ENCODE measurements at places on chromosomes 13 and 19. TPM values are rescaled to one million over a fixed set of nuclear protein-coding genes. Genes with fewer than 3 reads are reported as not detected.
A peak's percentile ranks its signal among the peaks of the same experiment; 100 is the strongest.

Gene ZNF792
- 5.8 TPM for total RNA-seq

Gene LMO7
- total RNA-seq, result 83.6 TPM

Gene ADGRE3
- not detected for total RNA-seq

Gene ZNF628
- 24.2 TPM for total RNA-seq

Gene LAIR1
- not detected for total RNA-seq

Gene UNC13A
- total RNA-seq, result not detected

Gene MADCAM1
- total RNA-seq, result 0.17 TPM

Gene COL5A3
- total RNA-seq, result 0.12 TPM

Gene SIGLEC12
- not detected for total RNA-seq

DNA sequence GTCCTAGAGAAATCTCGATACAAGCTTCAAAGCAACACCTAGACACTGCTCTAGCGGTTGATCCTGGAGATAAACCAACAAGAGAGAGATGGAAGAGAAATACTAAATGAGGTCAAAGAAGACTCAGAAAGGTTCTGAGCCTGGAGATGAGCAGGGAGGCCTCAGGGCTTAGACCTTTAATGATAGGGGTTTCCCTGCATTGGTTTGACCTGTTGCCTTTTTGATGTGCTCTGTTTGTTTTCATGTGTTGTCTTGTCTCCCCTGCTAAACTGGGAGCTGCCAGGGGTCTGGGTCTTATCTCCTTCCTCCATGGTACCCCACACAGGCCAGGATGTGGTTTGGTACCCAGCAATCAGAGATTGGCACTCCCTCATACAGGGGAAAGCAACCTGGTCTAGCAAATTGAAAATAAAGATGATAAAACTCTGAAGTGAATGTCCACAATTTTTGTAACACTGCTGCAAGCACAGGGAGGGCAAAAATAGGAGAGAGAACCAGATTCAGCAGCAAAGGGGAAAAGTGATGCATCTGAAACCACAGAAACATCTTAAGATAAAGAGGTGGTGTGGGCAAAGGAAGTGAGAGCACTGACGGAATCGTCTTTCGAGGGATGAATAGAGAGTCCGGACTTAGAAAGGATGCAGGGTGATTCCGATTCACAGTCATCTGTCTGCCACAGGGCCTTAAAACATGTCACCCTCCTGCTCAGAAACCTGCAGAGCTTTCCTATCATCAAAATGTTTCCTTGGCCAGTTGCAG lies 3.5 kb downstream of the FFAR2 start:
- DNase-seq, result no peak

DNA sequence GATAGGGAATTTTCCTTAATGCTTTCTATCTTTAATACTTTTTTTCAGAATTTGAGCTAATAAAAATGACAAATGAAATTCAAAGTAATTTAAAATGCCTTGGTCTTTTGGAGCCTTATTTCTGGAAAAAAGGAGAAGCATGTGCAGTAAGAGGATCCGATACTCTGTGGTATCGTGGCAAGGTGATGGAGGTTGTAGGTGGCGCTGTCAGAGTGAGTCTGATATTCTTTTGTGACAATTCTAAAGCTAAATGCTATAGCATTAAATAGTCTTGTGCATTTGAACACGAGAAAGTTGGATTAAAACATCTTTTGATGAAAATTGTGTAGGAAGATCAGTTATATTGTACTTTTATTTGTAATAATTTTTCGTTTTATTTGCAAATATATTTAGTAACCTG lies 95.0 kb downstream of the RNF17 start:
- DNase-seq, result no peak

DNA sequence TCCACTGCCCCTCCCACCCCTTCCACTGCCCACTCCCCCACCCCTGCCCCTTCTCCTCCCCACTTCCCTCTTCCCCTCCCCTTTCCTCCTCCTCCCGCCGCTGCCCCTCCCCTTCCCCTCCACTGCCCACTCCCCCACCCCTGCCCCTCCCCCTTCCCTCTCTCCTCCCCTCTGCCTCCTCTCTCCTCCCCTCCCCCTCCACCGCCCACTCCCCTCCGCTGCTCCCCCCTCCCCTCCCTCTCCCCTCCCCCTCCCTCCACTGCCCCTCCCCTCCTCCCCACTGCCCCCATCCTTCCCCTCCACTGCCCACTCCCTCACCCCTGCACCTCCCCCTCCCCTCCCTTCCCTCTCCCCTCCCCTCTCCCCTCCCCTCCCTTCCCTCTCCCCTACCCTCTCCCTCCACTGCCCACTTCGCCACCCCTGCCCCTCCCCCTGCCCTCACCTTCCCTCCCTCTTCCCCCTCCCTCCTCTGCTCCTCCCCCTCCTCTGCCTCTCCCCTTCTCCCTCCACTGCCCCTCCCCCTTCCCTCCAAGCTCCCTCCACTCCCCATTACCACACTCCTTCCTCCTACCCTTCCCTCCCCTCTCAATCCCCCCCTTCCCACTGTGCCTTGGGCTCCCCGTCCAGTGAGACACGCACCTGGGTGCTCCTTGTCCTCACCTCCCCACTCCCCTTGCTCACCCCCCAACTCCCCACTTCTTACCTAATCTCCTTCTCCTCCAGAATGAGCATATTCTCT lies 21.9 kb downstream of the ATP8B3 start:
- no peak for DNase-seq

GRCh38 chr19:7869453-7869909 lies 4.7 kb downstream of the PRR36 start:
- peak; percentile 80 for DNase-seq

DNA sequence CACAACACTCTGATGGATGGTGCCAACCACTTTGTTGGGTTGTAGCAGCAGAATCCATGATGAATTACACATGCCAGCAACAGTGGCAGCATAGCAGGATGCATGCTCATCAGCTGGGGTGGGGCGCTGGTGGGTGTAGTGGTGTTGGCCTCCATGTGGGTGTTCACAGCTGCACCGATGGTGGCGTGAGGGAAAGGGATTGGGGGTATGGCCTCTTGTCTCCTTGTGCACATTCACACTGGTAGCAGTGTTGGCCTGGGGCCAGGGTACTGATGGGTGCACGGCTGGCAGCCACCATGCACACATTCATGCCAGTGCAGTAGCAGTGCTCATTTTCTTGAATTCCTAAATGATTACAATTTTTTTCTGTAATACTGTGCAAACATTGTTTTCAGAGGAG lies 2748.8 kb upstream of the PCDH20 start:
- no peak for DNase-seq

- DNase-seq, result no peak
Measured at GRCh38 chr13:65595916-65596315, 1634.2 kb downstream of the PCDH9 start.

DNA sequence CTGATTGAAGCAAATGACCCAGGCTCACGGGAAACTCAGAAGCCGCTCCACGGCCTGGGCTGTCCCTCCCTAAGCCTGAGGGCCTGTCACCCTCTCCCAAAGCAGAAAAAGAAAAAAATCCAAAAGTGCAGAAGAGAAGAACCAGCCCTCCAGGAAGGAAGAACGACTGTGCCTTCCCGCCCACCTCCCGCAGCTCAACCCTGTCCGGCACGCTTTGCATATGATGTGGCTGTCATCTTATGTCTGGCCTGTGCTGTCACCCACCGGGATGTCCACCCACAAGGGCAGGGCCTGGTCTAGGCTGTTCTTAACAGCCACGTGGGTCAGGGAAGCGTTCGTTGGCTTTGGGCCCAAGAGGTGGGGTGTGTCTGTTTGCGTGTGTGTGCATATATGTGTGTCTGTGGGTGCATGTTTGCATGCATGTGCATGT lies 13.7 kb downstream of the ZBTB7A start:
- peak; percentile 23 for DNase-seq

- DNase-seq, result peak; percentile 27
Measured at GRCh38 chr13:30719525-30719914, 15.8 kb upstream of the ALOX5AP start.

- DNase-seq, result no peak
Measured at GRCh38 chr13:106343836-106344235, 191.6 kb downstream of the EFNB2 start.

DNA sequence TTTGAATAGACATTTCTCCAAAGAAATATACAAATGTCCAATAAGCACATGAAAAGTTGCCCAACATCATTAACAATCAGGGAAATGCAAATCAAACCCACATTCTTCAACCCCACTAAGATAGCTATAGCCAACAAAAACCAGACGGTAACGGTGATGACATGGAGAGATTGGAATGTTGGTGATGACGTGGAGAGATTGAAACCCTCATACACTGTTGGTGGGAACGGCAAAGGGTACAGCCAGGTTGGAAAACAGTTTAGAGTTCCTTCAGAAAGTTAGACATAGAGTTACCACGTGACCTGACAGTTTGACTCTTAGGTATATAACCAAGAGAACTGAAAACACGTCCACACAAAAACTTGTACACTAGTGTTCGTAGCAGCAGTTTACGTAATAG lies 48.1 kb downstream of the TNFRSF19 start:
- DNase-seq, result peak; percentile 58

DNA sequence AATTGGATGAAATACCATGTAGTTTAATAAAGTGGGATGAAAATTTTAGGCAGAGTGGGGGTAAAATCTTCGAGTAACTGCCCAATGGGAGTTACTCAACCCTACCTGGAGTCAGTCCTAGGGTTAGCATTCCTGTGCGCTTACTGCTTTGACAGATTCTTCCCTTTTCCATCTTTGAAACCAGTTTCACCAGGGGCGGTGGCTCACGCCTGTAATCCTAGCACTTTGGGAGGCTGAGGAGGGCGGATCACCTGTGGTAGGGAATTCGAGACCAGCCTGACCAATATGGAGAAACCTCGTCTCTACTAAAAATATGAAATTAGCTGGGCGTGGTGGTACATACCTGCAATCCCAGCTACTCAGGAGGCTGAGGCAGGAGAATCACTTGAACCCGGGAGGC lies 37.0 kb upstream of the CXCL17 start:
- DNase-seq, result no peak

DNA sequence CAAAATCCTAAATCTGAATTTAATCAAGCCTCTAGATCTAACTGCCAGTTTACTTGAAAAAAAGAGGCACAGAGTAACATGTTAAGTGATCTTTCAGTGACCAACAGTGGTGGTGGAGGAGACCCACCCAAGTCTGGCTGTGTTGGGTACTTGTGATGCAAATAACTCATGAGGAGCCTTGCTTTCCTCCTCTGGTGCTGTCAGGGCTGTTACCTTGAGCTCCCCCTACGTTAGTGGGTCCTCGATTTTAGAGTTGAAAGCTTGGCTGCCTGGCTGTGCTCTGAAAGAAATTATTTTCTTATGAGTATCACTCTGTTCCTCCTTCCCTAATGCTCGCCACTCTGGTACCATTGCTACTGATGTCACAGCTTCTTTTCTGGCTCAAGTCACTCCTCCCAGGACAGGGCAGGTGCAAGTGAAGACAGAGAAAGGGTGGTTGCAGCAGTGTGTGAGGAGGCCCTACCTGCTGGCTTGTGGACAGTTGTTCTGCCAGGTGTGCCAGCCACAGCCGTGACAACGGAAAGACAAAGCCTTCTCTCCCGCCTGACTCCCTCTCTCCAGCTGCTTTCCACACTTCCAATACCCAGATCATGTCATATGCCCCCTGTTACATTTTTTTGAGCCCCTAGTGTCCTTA lies 6.5 kb upstream of the SUPT20H start:
- no peak for DNase-seq

DNA sequence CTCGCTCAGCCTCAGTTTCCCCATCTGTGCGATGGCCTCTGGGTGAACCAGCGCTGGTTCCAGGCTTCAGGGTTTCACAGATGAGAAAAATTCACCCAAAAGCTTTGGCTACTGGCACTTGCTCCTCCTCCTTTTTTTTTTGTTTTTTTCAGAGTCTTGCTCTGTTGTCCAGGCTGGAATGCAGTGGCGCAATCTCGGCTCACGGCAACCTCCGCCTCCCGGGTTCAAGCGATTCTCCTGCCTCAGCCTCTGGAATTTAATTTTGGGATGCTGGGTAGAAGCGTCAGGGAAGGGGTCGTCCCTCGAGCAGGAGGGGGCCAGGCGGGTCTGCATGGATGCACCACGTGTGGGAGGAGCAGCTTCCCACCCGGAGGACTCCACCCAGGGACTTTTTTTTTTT lies 7.0 kb downstream of the PRSS57 start:
- no peak for DNase-seq

DNA sequence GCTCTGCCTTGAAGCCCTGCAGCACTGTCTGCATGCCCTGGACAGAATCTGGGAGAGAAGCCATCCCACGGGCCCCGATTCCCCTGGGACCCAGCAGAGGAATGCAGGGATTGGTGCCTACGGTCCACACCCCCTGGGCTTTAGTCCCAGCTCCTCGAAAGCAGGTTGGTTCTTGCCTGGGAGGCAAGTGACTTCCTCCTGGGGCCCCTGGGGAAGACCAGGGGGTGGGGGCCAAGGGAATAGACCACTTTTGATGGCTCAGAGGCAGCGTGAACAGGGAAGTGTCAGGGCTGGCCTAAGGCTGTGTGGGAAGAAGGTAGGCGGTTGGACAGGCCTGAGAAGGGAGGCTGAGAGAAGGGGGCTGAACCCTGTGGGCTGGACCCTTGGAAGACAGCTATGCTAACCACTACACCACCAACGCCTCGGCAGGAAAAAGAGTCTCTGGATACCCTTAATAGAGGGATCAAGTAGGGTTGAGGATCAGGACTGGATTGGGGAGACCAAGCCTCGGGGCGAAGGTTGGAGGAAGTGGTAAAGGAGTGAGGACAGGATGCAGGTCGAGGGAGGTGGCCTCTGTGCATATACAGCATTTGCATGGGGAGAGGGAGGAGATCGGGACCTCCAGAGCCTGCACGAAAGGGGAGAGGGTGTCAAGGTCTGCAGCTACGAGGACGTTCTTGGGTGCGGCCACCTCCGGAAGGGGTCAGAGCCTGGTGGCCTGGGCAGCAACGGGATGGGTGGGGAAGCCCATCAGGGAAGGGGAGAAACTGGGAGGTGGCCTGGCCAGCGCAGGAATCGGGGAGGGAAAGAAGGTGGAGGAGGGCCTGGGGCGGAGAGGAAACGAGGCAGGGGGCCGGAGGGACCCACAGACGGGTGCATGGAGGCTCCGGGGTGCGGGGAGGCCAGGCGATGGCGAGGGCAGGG lies 709 bp downstream of the DPP9 start:
- DNase-seq, result peak; percentile 42

GRCh38 chr19:56217039-56217949 lies 15.2 kb downstream of the ZSCAN5C start:
- no peak for DNase-seq

DNA sequence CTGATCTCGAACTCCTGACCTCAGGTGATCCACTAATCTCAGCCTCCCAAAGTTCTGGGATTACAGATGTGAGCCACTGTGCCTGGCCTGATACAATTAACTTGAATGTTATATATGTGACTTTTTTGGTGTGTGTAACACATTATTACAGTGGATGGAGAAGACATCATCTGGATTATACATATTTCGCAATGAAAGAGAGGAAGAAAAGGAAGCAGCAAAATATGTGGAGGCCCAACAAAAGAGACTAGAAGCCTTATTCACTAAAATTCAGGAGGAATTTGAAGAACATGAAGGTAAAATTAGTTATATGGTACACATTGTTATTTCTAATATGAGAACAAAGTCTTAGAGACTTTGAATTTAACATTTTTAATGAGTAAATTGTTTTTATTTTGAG lies 55.5 kb downstream of the BRCA2 start:
- DNase-seq, result no peak

GRCh38 chr19:17234911-17235299 lies 8.9 kb downstream of the OCEL1 start:
- DNase-seq, result peak; percentile 46

GRCh38 chr13:22198641-22199217 lies 527.9 kb downstream of the FGF9 start:
- no peak for DNase-seq

Data from PC-3 (cell line).